ENCODE measurements at places on chromosomes 11 and 22.
A peak's percentile ranks its signal among the peaks of the same experiment; 100 is the strongest.

- DNase-seq = no peak
Measured at GRCh38 chr22:35484651-35485556, 55.7 kb upstream of the RASD2 start.

DNA sequence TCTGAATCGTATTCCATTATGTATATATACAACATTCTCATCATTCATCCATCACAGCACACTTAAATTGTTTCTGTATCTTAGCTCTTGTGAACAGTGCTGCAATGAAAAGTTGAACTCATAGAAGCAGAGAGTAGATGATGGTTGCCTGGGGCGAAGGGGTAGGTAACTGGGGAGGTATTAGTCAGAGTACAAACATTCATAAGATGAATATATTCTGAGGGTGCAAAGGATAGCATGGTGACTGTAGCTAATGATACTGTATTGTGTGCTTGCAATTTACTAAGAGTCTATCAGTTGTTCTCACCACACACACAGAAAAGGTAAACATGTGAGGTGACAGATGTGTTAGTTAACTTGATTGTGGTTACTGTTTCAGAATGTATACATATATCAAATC is 12.6 kb upstream of the RFPL2 start:
- no peak for DNase-seq

- peak; percentile 88 for DNase-seq
Measured at GRCh38 chr22:19419464-19420178, 11.9 kb downstream of the HIRA start.

DNA sequence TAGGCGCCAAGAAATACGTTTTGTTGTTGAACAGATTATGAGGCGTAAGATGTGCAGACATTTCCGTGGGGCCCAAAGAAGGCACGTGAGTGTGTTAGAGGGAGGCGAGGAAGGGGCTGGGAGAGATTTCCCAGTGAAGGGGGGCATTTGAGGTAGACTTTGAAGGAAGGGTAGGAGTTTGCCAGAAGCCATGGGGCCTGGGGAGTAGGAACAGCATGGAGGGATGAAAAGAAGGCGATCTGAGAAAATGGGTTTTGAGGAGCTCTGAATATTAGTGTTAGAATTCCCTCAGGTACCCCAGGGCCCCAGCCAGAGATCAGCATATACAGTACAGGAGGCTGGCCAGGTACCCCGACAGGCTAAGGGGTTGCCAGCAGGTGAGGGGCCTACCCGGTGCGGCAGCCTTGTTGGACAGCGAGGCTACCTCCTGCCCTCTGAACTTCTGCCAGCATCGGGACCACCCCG is 414 bp upstream of the MIEF1 start:
- no peak for DNase-seq

- DNase-seq = no peak
Measured at GRCh38 chr11:30814737-30815136, 228.6 kb upstream of the MPPED2 start.

DNA sequence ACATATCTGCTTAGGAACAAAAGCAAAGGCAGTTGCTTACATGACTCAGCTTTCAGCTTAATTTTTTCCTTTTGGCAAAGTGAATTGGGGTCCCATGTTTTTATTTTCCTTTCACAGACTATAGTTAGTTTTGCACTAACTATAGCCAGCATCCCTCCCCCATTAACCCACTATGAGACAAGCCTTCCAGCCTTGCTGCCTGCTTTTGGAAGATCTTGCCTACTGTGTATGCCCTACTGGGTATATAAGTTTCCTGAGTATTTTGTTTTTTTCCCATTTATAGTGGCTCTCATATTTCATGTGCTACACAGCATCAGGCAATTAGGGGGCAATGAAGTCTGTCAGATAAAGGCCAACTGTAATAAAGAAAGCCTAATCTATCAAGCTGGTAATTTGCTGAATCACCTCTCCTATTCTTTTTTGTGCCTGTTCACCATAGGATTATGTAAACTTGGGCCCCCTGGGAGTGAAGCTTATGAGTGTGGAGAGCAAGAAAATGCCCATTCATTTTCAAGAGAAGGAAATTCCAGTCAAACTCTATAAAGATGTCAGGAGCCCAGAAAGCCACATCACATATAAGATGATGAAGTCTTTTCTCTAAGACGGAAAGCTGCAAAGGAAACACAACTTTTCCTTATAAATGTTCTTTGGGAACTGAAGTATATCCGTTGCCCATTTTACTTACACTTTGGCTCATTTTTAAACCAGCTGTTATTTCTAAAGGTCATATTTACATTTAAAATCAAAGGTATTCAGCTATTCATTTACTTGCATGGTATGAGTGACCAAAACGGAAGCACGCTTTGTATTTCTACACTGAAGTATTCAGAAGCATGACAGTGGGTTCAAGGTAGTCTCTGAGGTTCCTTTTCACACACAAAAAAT is 64.0 kb downstream of the CCDC83 start:
- no peak for DNase-seq

DNA sequence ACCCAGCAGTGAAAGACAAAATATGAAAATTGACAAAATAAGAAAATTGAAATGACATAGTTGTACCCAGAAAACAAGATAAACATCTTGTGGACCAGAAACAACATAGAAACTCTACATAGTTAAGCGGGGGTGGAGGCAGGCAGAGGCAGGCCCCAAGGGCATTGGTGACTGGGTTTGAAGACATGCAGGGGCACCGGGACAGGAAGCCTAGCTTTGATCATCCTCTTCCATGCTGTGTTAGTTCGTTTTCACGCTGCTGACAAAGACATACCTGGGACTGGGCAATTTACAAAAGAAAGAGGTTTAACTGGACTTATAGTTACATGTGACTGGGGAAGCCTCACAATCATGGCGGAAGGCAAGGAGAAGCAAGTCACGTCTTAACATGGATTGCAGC is 33.5 kb upstream of the CRTAM start:
- DNase-seq = no peak

All from DND-41 (cell line).